ENCODE measurements at places on chromosomes 3 and 15. TPM values are rescaled to one million over a fixed set of nuclear protein-coding genes. Genes with fewer than 3 reads are reported as not detected.

The POU1F1 gene
- not detected for polyA plus RNA-seq

The PEX5L gene
- 0.31 TPM for polyA plus RNA-seq

The CNTN4 gene
- 33.2 TPM for polyA plus RNA-seq

The UBE3A gene
- 96.9 TPM for polyA plus RNA-seq

The BHLHE40 gene
- polyA plus RNA-seq = 25.8 TPM

The PP2D1 gene
- polyA plus RNA-seq = 0.59 TPM

The PAK6 gene
- polyA plus RNA-seq = 6.7 TPM

The SHISA5 gene
- polyA plus RNA-seq = 93.2 TPM
